ENCODE measurements at places on chromosomes 12 and 14.

DNA sequence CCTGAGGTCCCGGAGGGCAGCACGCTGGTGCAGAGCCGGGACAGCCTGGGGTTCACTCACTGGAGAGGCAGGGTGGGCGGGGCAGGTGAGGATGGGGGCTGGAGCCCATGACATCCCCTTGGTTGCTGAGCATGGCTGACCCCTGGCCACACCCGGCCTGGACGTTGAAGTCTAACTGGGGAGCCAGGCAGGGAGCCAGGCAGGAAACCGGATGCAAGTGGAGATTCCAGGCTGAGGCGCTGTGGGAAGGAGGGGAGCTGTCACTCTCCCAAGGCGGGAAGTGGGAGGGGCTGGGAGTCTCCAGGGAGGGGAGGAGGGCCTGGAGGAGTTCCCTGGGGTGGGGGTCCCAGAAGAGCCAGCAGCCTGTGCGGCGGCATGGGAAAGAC, 7.7 kb upstream of the INF2 start:
- peak; percentile 79 for DNase-seq

GRCh38 chr12:4307593-4308333, 13.2 kb upstream of the TIGAR start:
- peak; percentile 78 for DNase-seq

GRCh38 chr14:24238123-24238522, 4.3 kb downstream of the TINF2 start:
- no peak for DNase-seq

DNA sequence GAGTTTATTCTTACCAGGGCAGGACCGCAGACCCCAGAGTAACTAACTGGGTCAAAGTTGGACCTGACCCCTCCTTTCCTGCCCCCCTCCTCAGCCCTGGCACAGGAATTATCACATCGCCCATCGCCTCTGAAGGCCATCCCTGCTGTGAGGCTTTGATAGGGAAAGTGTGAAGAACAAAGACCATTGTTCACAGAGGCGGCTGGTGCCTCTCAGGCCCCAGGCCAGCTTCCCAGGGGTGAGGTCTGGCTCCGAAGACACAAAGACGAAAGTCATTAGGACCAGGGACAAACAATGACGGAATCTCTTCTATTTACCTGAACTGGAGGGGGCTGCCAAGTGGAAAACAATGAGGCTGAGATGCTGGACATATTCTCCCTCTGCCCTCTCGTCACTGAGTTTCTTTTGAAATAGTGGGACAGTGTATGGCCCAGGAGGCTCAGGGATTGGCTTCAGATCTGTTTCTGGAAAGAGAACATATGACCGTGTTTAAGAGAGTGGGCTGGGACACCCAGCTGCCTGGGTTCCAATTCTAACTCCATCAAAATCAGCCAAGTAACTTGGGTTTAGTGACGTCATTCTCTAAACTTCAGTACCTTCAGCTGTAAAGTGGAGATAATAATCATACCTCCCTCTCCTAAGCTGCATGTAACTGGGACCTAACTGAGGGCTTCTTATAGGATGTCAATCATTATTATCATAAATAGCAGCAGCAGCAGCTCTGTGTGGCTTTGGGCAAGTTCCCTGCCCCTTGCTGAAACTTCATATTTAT, 769.4 kb downstream of the MED13L start:
- DNase-seq: no peak

DNA sequence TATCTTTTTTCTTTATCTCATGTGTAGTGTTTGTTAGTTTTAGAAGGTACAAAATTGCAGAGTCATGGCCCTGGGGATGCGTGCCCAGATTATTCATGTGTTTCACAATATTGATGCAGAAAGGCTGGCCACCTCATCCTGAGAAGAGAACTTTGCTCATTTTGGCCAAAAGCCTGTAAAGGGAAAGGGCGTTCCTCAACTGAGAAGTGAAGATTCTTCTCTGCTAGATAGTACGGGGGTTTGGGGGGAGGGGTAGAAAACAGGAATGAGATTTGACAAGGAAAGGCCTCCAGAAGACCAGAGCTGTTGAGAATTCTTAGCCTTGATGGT, 1.7 kb downstream of the MGST1 start:
- peak; percentile 95 for DNase-seq

- peak; percentile 82 for DNase-seq
Measured at GRCh38 chr12:14403711-14404196, 38.3 kb downstream of the ATF7IP start.

- DNase-seq: peak; percentile 55
Measured at GRCh38 chr12:89069431-89069830, 282.9 kb downstream of the DUSP6 start.

GRCh38 chr14:34398024-34398423, 64.0 kb downstream of the SPTSSA start:
- DNase-seq: no peak

GRCh38 chr14:86654558-86655184, 1124.7 kb downstream of the FLRT2 start:
- peak; percentile 20 for DNase-seq

GRCh38 chr14:72237722-72238666, 305.8 kb downstream of the RGS6 start:
- DNase-seq: no peak

- no peak for DNase-seq
Measured at GRCh38 chr12:92621833-92622232, 81.0 kb upstream of the PLEKHG7 start.

DNA sequence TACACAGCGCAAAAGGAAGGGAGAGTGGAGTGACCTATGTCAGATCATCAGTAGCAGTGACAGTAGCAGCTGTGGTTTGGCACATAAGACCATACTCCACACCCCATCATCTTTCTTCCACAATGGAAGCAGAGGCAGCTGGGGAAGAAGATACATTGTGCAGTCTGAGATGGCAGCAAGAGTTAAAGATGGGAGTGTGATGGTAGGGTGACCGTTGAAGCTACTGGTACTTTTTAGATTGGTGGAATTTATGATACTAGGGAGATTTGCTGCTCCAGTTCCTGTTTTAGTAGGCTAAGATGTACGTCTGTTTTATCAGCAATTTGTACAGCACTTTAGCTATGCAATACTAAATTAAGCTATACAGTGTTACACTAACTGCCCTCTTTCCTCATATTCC, 291.0 kb downstream of the FUT8 start:
- no peak for DNase-seq

DNA sequence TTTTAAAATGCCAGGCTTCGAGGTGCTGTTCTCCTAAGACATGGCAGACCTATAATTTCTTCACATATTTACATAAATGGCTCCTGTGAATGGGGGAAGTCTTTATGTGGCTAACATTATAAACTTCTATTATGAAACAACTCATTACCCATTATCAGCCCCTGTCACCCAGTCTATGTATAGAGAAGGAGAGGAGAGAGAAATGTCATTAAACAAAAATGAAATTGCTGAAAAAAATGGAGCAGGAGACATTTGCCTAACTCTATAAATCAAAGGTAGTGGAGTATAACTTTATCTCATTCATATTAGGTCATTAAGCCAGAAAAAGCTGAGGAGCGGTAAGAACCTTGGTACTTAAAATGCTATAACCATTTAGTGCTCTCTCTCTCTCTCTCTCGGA, 71.9 kb upstream of the KRR1 start:
- DNase-seq: no peak

DNA sequence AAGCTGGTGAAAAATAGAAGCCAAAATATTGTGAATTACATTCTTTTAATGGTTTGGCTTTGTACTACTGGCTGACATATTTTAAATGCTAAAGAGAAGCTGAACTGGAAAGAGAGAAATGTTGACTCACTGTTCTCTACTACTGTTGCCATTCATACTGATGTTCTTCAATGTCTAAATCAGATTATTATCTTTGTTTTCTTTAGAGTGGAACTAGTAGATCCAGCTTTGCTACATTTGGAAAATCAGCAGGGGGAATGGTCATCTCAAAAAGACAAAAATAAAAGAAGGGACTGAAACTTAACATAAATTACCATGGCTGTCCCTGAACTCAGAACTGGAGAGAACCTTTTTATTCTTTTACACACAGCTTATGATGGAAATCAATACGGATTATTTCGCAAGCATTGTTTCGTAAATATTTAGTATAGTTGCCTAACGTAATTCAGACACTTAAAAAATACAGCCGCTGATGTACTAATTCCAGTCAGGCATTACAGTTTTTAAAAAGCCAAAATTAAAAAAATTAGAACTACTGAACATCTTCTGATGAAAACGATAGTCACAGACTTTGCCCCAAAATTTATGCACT, 76.3 kb upstream of the OTX2 start:
- no peak for DNase-seq

DNA sequence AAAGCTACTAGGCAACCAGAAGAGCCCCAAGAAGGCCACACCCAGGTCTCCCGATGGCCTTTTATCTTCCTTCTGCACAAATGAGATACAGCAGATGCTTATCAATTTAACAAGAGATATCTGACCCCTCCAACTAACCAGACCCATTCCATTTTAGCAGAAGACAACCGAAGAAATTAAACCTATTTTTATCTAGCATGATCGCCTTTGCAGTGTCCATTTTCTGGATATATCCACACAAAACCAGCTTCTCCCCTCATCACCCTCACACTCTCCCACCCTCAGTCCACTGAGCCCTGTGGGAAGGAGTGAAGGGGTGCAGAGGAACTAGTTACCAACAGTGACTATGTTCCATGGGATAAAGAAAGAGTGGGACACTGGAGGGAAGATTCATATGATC, 20.9 kb upstream of the DHRS4 start:
- no peak for DNase-seq

DNA sequence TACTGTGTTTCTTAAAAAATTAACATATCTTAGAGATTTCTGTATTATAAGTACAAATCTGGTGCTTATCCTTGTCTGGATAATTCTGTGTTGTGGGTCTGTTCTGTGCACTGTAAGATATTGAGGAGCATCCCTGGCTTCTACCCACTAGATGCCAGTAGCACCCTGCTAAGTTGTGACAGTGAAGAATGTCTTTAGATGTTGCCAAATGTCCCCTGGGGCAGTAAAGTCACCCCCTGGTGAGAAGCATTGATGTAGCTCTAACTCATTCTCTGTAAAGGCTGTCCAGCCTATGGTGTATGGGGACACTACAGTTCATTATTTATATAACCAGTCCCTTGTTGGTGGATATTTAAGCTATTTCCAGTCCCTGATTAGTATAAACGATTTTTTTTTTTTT, 31.4 kb downstream of the MAP1LC3B2 start:
- no peak for DNase-seq

DNA sequence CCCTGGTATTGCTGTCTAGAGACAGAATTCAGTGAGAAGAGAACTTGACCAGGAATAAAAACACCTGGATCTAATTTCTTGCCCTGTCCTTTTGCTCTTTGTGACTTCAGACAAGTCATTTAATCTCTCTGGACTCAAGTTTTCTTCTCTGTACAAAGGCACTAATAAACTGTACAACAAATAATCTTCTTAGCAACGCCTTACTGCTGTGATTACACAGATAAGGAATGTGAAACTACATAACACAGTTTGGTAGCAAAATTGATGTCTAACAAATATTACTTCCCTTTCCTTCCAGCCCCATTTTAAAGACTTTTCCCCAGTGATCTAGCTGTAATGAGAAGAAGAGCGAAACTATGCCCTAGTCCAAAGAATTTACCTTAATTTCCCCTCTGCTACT, 69.3 kb downstream of the BCAT1 start:
- no peak for DNase-seq

- no peak for DNase-seq
Measured at GRCh38 chr12:2418579-2418978, 365.8 kb downstream of the CACNA1C start.

GRCh38 chr12:124888260-124888659, 24.6 kb upstream of the SCARB1 start:
- no peak for DNase-seq

DNA sequence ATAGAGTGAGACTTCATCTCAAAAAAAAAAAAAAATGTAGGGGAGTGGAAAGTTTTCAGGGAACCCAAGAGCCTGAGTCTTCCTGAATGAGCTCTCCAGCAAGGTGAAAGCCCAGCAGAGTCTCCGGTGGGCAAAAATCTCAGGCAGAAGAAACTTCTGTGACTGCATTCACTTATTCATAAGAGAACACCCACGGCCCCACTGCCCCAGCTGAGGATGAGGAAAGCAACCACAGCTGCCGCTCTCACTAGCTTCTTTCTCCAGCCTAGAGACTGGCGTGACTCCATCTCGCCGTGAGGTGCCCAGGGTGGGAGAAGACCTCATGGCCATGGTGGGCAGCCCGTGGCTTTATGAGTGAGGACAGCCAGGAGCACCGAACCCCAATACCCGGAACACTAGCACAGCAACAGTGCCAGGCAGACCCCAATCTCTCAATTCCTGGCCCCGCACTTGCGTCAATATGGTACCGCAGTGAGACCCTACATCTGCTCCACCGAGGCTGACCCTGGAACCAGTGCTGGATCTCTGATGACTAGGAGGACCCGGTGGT, 29.7 kb upstream of the DYNC1H1 start:
- DNase-seq: no peak

DNA sequence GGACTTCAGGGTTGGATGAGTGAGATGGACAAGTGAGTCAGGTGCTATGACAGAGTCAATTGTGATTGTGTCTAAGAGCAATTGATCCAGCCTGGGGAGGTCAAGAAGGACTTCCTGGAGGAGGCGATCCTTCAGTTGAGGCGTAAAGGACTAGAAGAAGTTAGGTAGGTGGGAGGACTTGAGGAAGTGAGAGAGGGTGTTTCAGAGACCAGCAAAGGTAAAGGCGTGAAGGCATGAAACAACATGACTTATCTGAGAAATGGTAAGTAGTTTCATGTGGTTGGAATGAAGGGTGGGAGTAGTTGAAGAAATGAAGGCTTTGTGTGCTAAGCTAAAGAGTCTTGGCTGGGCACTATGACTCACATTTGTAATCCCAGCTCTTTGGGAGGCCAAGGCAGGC, 48.9 kb upstream of the PPP1CC start:
- DNase-seq: no peak

GRCh38 chr12:52344111-52344510, 22.9 kb upstream of the KRT83 start:
- DNase-seq: no peak

GRCh38 chr12:55957106-55957859, 8.6 kb downstream of the PMEL start:
- no peak for DNase-seq

- DNase-seq: no peak
Measured at GRCh38 chr12:57242329-57242690, 8.7 kb downstream of the STAC3 start.

DNA sequence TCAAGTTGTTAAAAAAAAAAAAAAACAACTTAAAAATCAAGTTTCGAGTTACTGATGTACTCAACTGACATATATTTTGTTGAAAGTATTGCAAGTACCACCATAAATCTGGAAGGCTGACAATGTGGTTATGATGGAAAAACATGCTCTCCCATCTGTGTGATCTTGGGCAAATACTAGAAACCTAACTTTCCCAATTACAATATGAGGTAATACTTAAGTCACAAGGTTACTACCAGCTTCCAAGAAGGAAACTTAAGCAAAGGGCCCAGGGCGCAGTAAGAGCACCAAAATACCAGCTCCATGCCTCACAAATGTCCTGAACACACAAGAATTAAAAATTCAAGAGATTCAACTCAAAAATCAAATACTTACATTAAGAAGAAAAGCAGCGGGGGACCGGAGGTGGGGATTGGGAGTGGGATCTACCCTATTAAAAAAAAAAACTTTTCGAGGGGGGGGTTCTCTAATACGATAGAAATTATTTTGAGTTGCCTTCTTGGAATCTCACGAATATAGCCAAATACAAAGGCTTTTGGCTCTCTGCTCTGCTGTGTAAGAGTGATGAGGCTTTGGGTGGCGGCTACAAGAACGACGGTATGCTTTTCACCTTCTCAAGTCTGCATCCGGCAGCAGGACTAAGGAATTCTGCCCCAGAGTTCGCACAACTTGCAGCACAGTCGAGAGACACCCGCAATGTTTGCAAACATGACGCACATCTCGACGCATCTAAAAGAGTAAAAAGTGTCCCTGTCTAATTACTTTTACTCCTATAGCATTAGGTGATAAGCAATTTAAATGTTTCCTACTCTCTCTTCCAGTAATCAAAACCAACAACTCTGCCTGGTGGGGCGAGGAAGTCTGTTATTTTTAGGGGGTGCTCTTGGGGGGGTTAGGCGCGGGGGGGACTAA, 1.1 kb downstream of the SAV1 start:
- peak; percentile 84 for DNase-seq

Measured in fibroblast of villous mesenchyme (primary cell).